ENCODE measurements at places on chromosomes 6 and 20. TPM values are rescaled to one million over a fixed set of nuclear protein-coding genes. Genes with fewer than 3 reads are reported as not detected.
A peak's percentile ranks its signal among the peaks of the same experiment; 100 is the strongest.

DNA sequence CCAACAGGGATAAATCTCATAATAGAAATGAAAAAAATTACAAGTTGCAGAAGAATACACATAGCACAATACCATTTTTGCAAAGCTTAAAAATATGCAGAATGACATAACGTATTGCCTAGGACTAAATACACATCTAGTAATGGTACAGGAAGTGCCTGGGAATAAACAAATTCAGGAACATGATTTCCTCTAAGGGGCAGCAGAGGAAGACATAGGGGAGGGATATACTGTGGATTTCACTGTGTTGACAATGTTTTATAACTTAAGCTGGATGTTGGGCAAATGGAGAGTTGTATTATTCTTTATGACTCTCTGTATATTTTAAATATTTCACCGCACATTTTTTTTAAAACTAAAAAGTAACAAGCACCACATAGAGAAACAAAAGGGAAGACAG, 5.6 kb upstream of the GLO1 start:
- no peaks in the 10 kb centered on the region for H3K36me3 ChIP-seq
- no peak overlapping the region for H3K4me3 ChIP-seq
- no peak overlapping the region for H3K27ac ChIP-seq
- peaks cover 15% of the 10 kb centered on the region for H3K27me3 ChIP-seq
- H3K4me1 ChIP-seq: peaks cover 1% of the 10 kb centered on the region
- no peak for DNase-seq

The IBTK gene
- total RNA-seq: 25.9 TPM

The GID8 gene
- 34.0 TPM for total RNA-seq

GRCh38 chr6:90411292-90411781, 114.7 kb upstream of the BACH2 start:
- peaks cover 86% of the 10 kb centered on the region for H3K4me1 ChIP-seq
- H3K27me3 ChIP-seq: no peaks in the 10 kb centered on the region
- peak; percentile 94 for DNase-seq

- no peak overlapping the region for H3K4me3 ChIP-seq
- DNase-seq: peak; percentile 8
- H3K27me3 ChIP-seq: no peaks in the 10 kb centered on the region
- H3K4me1 ChIP-seq: peaks cover 8% of the 10 kb centered on the region
- H3K27ac ChIP-seq: no peak overlapping the region
- H3K36me3 ChIP-seq: no peaks in the 10 kb centered on the region
These were observed 37.8 kb downstream of the ZC2HC1B start for GRCh38 chr6:143901885-143902750.

The NDUFAF5 gene
- 27.4 TPM for total RNA-seq

The CLIC5 gene
- total RNA-seq: 0.52 TPM

GRCh38 chr6:149897855-149898744, at the start of gene RAET1E:
Gene RAET1E (minus strand): TSS chr6:149898113. CDS start chr6:149890901, 7,212 bp downstream.
- peaks cover 12% of the 10 kb centered on the region for H3K4me1 ChIP-seq
- DNase-seq: no peak
- H3K4me3 ChIP-seq: no peak within 1 kb of the TSS
- peaks cover 3% of the 10 kb centered on the region for H3K27me3 ChIP-seq
- no peak within 1 kb of the TSS for H3K27ac ChIP-seq
- H3K36me3 ChIP-seq: no peaks in the 10 kb centered on the region

DNA sequence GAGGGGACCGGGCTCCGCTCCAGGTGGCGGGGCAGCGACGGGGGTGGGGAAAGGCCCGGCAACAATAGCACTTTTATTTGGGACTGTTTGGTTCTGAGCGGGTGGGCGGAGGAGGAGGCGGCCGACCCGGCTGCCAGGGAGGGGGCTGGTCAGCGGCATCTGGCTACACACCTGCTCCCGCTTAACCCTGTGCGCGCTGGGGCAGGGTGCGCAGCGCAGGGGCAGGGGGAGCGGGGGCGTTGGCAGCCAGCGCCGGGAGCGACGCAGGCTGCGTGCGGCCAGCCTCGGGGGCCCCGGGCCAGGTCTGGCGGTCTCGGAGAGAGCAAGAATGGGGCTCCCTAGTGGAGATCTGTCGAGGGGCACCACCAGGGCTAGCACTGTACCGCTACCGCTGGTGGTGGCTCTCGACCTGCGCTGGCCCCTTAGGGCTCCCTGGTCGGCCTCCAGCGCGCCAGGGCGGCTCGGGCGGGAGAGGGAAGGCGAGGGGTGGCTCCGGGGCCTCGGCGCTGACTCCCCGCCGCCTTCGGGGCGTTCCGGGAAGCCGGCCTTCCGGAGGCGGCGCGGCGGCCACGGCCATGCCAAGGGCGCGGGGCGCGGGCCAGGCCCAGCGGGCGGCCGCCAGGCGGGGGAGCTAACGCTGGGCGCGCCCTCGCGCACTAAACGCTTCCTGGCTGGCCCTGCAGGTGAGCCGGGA, 92.4 kb downstream of the NCR2 start:
- peaks cover 12% of the 10 kb centered on the region for H3K4me1 ChIP-seq
- no peaks in the 10 kb centered on the region for H3K36me3 ChIP-seq
- peak overlapping the region; percentile 16 for H3K4me3 ChIP-seq
- DNase-seq: peak; percentile 30

The DCDC2 gene
- not detected for total RNA-seq

GRCh38 chr20:12394786-12395185, 477.1 kb downstream of the BTBD3 start:
- H3K36me3 ChIP-seq: no peaks in the 10 kb centered on the region
- DNase-seq: no peak
- H3K27me3 ChIP-seq: no peaks in the 10 kb centered on the region
- H3K27ac ChIP-seq: no peak overlapping the region
- no peak overlapping the region for H3K4me3 ChIP-seq
- H3K4me1 ChIP-seq: no peaks in the 10 kb centered on the region

The COL11A2 gene
- total RNA-seq: 1.4 TPM

- no peak overlapping the region for H3K4me3 ChIP-seq
- DNase-seq: no peak
- H3K27me3 ChIP-seq: peaks cover 10% of the 10 kb centered on the region
These were observed 13.4 kb downstream of the KCNG1 start for GRCh38 chr20:51009303-51010042.

The SNAI1 gene
- 0.31 TPM for total RNA-seq

The HLA-DMA gene
- total RNA-seq: 14.5 TPM

The HLA-DOB gene
- total RNA-seq: 0.91 TPM

- no peak for DNase-seq
- no peak overlapping the region for H3K4me3 ChIP-seq
- H3K4me1 ChIP-seq: no peaks in the 10 kb centered on the region
- H3K27me3 ChIP-seq: peaks cover 8% of the 10 kb centered on the region
These were observed 98.5 kb downstream of the TFAP2A start for GRCh38 chr6:10316373-10316721.

DNA sequence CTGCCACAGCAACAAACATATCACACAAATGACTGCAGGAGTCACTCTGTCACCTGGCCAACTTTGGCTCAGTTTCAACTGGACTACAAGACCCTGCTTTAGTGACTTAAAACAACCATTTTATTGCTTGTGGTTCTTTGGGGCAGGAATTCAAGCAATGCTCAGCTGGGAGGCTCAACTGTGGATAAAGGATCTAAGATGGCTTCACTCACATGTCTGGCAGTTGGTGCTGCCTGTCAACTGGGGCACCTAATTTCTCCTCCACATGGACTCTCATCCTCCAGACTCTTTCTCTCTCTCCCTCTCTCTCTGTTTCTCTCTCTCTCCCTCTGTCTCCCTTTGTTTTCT, 2.8 kb upstream of the EPB41L2 start:
- H3K36me3 ChIP-seq: no peaks in the 10 kb centered on the region
- H3K27ac ChIP-seq: no peak overlapping the region
- H3K27me3 ChIP-seq: peaks cover 2% of the 10 kb centered on the region
- H3K4me3 ChIP-seq: no peak overlapping the region

DNA sequence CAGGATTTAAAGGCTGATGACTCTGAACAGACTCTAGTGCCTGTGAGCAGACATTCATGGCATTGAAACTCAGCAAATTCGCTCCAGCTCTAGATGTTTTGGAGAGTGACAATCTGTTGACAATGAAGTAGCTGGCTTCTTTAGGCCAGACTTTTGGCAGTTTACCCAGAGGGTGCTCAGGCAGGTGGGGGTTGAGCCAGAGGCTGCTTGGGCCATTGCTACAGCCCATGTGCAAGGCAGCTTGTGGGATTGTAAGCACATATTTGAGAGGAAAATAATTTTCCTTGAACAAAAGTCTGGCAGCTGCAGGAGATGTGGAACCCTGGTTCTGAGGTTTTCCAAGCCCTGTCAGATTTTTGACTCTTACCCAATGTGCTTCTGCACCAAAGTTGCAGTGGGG, 311.6 kb downstream of the CDC5L start:
- no peak overlapping the region for H3K27ac ChIP-seq
- no peak overlapping the region for H3K4me3 ChIP-seq
- H3K36me3 ChIP-seq: no peaks in the 10 kb centered on the region
- no peak for DNase-seq

DNA sequence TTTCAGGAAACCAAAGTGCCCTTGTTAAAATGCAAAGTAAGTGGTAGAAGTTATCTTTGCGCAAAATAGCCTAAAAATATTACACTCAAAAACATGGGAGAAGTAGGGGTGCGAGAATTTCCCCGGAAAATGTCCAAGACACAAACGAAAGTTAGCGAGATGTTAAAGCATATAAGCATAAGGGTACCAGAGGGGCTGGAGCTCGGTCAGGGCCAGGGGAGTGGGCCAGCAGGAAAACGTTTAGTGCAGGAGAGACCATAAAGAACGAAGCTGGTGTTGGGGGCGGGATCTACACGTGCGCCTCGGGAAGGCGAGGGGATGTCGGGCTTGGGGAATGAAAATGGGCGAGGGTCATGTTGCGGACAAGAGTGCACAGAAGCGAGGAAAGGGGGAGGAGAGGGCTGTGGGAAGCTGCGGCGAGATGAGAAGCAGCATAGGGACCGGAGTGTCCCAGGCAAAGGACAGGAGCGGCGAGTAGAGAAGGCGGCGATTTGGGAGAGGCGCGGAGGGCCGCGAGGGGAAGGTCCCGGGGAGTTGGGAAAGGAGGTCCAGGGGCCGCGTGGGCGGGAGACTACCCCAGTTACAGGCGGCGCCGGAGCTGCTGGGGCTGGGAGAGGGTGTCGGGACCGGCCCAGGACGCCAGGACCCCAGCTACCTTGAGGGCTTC, 600 bp downstream of the XPO5 start:
- H3K36me3 ChIP-seq: peaks cover 44% of the 10 kb centered on the region
- H3K4me1 ChIP-seq: peaks cover 52% of the 10 kb centered on the region
- H3K4me3 ChIP-seq: peak overlapping the region; percentile 93

- H3K4me3 ChIP-seq: no peak overlapping the region
- peaks cover 11% of the 10 kb centered on the region for H3K27me3 ChIP-seq
- H3K36me3 ChIP-seq: no peaks in the 10 kb centered on the region
- no peak for DNase-seq
These were observed 197.9 kb downstream of the LRFN2 start for GRCh38 chr6:40389254-40389653.

- no peak overlapping the region for H3K4me3 ChIP-seq
- H3K27me3 ChIP-seq: no peaks in the 10 kb centered on the region
- peaks cover 17% of the 10 kb centered on the region for H3K36me3 ChIP-seq
- peaks cover 33% of the 10 kb centered on the region for H3K4me1 ChIP-seq
- DNase-seq: no peak
These were observed 10.5 kb upstream of the PLN start for GRCh38 chr6:118537574-118537973.

The SIRPB2 gene
- total RNA-seq: not detected

DNA sequence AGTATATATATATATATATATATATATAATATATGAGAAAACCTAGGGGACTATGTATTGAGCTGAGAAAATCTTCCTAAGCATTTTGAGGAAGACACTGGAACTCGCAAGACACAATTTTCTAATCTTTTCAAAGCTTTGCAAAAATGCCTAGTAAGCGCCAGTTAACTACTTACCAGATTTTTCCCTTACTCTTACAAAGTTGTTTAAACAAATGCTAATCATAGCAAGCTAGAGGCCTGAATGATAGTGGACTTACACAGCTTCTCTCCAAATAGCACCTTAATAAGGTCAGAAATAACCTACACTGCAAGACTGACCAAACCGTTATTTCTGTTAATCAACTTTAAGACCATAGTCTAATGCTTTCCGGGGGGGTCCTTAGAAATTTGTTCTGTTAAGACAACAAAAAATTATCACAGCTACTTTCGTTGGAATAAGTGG, 56.1 kb upstream of the HFE start:
- DNase-seq: no peak
- H3K4me1 ChIP-seq: peaks cover 33% of the 10 kb centered on the region
- H3K27ac ChIP-seq: peak overlapping the region; percentile 97
- no peaks in the 10 kb centered on the region for H3K27me3 ChIP-seq
- peak overlapping the region; percentile 86 for H3K4me3 ChIP-seq
- H3K36me3 ChIP-seq: peaks cover 9% of the 10 kb centered on the region

The TXLNB gene
- total RNA-seq: 0.14 TPM

The VGLL2 gene
- total RNA-seq: not detected

DNA sequence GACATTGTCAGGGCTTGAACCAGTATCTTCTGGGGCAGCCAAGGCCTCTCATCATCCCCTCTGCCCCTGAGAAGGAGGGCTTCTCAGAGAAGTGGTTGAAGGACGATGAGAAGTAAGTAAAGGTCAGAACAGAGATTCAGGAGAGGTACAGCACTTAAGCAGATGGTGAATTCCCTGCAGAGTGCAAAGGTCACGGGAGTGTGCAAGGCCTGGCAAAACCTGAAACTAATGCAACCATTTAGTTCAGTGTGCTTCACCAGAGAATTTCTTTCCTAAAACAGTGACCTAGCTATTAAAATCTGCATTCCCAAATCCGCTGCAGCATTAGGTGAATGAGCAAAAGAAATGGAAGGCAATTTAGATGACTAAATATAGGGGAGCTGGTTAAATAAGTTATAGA, 58.4 kb downstream of the TRERF1 start:
- H3K27me3 ChIP-seq: no peaks in the 10 kb centered on the region
- peaks cover 83% of the 10 kb centered on the region for H3K4me1 ChIP-seq
- no peak overlapping the region for H3K4me3 ChIP-seq
- DNase-seq: no peak

The KCNK5 gene
- 9.2 TPM for total RNA-seq

DNA sequence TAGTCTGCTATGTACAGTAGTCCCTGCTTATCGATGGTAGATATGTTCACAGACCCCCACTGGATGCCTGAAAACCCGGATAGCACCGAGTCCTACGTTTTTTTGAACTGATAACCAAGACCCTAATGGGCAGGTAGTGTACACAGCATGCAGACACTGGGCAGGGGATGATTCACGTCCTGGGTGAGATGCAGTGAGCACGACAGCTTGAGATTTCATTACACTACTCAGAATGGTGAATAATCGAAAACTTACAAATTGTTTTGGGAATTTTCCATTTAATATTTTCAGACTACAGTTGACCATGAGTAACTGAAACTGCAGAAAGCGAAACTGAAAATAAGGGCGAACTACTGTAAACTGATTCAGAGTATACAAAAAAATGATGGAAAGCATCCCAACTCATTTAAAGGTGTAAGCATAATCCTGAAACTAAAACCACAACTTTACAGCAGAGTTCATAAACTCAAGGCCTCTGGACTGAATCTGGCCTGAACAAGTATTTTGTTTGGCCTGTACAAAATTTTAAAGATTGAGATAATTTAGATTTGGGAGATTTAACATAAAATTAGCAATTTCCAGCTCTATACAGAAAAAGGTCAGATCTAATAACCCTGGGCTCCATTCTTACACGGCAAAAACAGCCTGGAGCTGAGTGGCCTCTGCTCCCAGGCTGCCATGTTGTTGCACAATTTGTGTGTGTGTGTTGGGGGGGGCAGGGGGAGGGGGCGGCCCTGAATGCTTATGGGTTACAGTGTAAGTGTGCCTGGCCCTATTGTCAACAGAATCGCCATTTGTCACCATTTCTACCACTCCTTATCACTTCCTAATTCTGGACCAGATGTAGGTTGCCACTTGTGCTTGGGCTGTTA, 34.9 kb downstream of the RNF24 start:
- H3K4me3 ChIP-seq: peak overlapping the region; percentile 62
- H3K36me3 ChIP-seq: no peaks in the 10 kb centered on the region
- peak; percentile 59 for DNase-seq

- H3K4me1 ChIP-seq: no peaks in the 10 kb centered on the region
- no peaks in the 10 kb centered on the region for H3K36me3 ChIP-seq
- H3K27ac ChIP-seq: no peak overlapping the region
- H3K27me3 ChIP-seq: no peaks in the 10 kb centered on the region
- DNase-seq: no peak
These were observed 212.7 kb downstream of the BCKDHB start for GRCh38 chr6:80319196-80319595.

Data from activated naive CD4-positive, alpha-beta T cell treated with anti-CD3 and anti-CD28 coated beads for 36 hours (primary cell).